GM04504 (cell line): ENCODE measurements at places on chromosomes 3 and 15.

DNA sequence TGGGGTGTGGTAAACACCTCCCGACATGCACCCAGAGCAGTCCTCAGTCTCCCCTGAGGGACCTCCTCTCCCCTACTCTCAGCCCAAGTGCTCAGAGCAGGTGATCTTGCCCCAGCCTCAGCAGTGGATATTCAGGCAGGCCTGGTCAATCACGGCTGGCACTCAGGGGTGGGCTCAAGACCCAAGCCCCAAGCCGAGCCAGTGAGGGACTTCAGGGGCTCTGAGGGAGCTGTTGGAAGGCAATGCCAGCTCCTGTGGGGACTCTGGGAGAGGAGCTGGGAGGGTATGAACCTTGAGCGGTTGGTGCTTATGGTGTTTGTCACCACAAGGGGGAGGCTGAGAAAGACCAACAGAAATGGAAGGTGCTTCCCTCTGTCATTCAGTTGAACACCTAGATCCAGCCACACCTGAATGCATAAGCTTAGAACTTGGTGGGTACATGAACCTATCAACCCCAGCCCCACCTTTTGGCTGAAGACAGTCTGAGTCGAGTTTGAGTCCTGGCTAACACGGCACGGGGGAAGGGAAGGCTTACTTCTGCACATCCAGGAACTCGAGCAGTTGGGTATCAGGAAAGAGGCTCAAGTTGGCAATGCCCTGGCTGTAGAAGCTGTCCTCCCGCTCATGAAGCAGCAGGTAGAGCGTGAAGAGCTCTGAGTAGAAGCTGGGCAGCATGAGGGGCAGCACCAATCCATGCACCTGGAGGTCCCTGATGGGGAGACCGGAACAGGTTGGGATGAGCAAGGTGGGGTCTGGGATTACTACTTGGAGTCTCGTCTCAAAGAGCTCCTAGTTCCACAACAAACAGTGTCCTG, 19.2 kb downstream of the ALS2CL start:
- no peak for DNase-seq

GRCh38 chr3:81886081-81886480, 124.6 kb upstream of the GBE1 start:
- DNase-seq, result peak; percentile 17

GRCh38 chr3:126885425-126885824, 97.5 kb upstream of the PLXNA1 start:
- DNase-seq, result no peak

DNA sequence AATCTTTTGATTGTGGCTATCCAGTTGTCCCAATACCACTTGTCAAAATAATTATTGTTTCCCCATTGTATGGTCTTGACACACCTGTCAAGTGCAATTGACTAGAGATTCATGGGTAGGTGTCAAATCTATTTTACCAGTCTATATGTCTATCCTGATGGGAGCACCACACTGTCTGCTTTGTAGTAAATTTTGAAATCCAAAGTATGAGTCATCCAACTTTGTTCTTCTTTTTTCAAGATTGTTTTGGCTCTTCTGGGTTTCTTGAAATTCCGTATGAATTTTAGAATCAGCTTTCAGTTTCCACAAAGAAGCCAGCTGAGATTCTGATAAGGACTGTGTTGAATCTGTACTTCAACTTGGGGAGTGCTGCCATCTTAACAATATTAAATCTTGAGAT, 71.9 kb downstream of the CSNK1G1 start:
- peak; percentile 19 for DNase-seq

DNA sequence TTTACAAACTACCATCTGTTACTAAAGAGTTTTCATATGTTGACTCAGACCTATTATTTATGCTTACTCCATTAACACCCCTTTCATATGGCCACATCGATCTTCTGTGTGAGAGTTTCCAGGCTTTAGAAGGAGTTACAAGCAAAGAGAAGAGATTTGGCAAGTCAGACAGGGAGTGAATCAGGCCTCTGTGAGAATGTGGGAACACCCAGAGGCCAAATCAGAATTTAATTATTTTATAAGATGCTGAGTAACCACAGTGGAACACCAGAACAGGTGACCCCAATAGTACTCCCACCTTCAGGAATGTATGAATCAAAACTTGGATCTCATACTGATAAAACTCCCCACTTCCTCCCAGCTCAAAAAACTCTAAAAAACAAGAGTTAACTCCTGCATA, 42.0 kb downstream of the IFT57 start:
- DNase-seq, result peak; percentile 44

- DNase-seq, result no peak
Measured at GRCh38 chr15:48761393-48762158, 49.3 kb downstream of the CEP152 start.

DNA sequence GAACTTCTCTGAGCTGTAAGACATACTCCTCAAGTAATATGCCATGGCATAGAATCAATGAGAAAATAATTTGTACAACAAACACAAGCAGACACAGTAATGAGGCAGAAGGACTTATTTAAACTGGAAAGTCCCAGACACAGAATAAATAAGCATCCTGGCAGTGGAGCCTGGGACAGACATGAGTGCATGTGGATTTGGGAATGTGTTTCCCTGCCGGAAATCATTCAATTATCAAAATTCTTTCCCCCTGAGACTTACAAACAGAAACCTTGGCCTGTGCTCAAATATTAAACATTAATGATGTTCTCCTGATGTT, 520.1 kb downstream of the ROBO1 start:
- no peak for DNase-seq

GRCh38 chr3:11705049-11705448, 61.3 kb upstream of the VGLL4 start:
- DNase-seq, result no peak

- DNase-seq, result no peak
Measured at GRCh38 chr15:98763179-98763578, 114.8 kb downstream of the IGF1R start.

GRCh38 chr15:83855956-83856355, 202.0 kb downstream of the ADAMTSL3 start:
- no peak for DNase-seq

DNA sequence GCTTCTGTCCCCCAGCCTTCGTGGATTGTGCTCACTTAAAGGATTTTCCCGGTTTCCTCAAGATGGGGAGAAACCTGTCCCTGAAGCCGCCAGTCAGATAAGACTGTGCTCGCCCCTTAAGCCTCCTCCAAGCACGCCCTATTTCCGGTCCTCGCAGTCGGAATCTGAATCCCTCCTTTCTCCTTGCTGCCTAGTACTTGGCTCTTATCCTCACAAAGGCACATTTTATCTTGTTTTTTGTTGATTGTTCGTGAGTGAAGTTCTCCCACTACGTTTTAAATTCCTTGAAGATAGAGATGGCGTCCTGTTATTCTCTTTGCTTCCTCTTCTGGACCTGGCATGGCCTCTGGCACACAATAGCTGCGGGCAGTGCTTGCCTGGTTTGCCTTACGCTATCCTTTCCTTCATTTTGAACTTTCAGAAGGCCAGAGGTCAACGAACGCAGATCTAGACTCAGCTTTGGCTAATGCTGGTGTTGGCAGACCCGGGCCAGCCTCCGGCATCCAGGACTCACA, 1.7 kb downstream of the CLDN11 start:
- DNase-seq, result no peak

DNA sequence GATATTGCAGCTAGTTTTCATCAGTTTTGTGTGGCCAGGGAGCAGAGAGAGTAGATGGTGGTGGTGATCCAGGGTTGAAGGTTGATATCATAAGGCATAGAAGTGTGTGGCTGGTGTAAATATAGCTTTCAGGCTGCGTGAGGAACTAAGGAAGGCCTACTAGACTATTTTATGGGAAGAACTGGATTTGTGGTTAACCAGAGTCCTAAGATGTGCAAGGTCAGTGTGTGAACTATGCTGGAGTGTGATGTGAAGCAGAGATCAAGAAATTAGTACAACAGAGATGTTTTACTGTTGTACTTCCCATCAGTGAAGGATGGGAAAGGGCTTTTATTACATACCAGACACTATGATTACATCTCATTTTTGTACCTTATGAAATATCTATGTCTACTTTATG, 41.5 kb downstream of the MAPK6 start:
- no peak for DNase-seq

GRCh38 chr3:107819656-107820055, 271.2 kb downstream of the CD47 start:
- no peak for DNase-seq

DNA sequence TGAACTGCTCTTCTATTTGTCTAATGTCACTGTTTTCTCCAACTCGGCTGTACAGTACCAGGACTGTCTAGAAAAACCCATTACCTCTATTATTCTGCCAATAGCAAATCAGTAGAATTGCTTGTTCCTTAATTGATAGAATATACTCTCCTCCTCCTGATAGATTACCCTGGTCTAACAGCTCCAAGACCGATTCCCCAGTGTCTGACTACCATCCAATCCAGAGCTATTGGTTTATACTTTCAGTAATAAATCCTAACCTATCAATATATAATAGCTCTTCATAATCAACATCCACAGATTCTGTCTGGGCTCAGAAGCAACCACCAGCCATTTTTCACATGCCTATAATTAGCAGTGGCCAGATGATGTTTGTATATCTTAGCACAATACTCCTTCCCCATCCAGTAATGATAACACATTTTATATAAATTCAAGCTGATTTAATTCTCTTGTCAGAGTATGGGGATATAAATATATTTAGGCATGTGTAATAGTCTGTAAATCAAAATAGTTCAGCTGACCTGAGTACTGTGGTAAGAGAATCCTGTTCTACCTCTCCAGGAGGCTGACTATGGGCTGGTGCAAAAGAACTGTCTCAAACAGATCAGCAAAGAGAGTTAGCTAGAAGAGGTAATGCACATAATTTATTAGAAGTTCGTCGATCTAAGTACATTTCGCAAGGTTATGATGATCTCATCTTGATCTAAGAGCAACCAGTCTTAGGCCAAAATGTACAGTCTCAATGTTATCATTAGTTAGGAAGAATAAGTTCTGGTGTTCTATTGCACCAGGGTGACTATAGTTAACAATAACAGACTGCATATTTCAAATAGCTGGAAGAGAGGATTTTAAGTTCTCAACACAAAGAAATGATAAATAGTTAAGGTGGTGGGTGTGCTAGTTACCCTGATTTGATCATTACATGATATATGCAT, 193.4 kb downstream of the SHOX2 start:
- no peak for DNase-seq

DNA sequence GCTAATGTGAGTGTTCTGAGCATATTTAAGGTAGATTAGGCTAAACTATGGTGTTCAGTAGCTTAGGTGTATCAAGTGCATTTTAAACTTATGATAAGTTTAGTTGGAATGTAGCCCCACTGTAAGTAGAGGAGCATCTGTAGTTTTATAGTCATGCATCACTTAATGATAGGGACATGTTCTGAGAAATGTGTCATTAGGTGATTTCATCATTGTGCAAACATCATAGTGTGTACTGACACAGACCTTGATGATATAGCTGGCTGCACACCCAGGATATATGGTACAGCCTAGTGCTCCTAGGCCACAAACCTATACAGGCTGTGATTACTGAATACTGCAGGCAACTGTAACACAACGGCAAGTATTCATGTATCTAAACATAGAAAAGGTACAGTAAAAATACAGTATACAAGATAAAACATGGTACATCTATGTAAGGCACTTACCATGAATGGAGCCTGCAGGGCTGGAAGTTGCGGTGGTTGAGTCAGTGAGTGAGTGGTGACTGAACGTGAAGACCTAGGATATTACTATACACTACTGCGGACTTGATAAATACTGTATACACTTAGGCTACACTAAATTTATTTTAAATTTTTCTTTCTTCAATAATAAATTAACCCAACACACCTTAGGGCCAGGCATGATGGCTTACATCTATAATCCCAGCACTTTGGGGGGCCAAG, 17.9 kb downstream of the DNAH1 start:
- DNase-seq, result no peak

DNA sequence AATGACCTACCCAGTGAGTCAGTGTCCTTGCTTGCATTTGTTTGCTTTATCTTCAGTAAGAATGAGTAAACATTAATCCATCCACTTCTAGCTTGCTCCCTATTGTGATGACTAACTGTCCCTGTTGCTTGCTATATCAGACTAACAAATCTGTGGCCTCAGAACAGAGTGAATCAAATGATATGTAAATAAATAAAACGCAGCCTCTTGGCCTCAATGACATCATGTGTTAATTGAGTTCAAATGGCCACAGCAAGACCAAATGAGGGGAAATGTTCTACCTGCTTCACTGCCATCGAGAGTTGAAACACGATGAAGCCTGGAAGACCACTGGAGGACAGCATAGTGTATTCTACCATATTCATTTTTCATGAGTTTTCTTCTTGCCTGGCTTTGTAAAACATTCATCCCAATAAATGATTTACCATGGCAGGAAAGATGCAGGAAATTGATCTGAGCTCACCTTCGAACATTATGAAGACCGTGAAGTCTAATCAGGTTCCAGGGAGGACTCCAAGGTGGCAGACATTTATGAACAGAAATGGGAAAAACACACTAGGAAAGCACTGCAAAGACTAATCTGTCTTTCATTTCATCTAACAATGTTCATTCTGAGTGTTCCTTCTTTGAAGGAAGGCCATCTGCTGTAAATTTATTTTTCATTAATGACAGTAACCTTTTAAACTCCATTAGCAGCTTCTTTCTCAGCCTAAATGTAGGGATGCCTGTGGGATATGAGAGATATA, 1144.5 kb downstream of the TUSC7 start:
- peak; percentile 8 for DNase-seq

- DNase-seq, result no peak
Measured at GRCh38 chr3:64176461-64176996, 48.7 kb downstream of the PRICKLE2 start.

- peak; percentile 38 for DNase-seq
Measured at GRCh38 chr3:98846101-98846500, 55.4 kb downstream of the DCBLD2 start.

DNA sequence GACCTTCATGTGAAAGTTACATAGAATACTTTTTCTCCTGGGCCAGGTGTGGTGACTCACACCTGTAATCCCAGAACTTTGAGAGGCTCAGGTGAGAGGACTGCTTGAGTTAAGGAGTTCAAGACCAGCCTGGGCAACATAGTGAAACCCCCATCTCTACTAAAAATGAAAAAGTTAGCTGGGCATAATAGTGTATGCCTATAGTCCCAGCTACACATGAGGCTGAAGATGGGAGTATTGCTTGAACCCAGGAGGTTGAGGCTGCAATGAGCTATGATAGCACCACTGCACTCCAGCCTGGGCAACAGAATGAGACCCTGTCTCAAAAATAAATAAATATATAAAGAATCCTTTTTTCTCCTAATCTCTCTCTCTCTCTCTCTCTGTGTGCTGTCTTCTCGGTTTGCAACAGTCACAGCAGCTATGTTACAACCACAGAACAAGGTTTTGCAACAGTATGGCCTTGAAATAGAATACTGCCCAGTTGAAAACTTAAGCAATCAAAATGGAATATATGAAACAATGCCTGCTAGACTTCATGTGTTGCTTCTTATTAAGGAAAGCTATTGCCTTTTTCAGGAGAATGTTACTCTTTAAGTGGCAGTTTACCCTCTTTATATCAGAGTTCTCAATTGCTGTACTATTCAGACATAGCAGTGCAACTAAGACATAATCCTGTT, 12.3 kb upstream of the DENND4A start:
- DNase-seq, result no peak
